ENCODE measurements at places on chromosomes 3 and 15.

- no peak for DNase-seq
Observed at GRCh38 chr15:35936284-35936683, 390.3 kb upstream of the DPH6 start.

GRCh38 chr3:119550192-119550910, 9.1 kb downstream of the CD80 start:
- no peak for DNase-seq

GRCh38 chr3:62142331-62143085, 230.8 kb downstream of the FEZF2 start:
- DNase-seq, result no peak

- no peak for DNase-seq
Observed at GRCh38 chr15:60162251-60162967, 158.3 kb downstream of the FOXB1 start.

- no peak for DNase-seq
Observed at GRCh38 chr3:143783851-143784370, 64.4 kb downstream of the SLC9A9 start.

DNA sequence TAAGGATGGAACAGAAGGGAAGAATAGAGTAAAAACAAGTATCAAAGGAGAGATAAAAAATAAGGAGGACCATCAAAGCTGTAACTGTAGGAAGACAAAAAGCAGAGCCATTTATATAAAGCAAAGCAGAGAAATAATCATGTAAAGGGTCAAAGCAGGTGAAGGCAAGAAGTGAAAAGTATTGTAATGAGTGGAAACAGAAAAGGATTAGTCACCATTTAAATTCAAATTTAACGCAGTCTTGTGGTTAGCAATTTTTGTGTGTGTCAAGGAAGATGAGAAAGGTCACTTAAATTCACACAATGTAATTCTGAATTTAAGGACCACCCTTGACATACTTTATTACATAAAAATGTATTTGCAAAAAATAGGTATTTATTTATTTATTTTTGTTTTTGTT, 567.8 kb downstream of the ROBO1 start:
- DNase-seq, result no peak

DNA sequence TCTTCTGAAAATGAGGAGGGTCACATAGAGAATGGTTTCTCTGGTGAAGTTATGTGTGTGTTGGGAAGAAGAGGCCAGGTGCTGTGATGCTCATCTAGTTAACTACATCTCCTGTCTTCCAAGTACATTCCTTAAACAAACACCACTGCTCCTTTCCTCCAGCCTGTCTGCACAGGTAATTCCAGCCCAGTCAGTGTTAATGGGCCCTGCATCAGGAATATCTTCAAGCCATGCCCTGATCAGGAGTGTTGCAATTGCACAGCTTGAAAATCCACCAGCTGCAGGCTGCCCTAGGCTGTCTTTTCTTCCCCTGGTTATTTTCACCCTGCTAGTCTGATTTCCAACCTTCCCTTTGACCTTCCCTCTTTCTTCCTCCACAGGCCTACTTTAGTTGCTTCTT, 41.9 kb upstream of the LMOD3 start:
- no peak for DNase-seq

DNA sequence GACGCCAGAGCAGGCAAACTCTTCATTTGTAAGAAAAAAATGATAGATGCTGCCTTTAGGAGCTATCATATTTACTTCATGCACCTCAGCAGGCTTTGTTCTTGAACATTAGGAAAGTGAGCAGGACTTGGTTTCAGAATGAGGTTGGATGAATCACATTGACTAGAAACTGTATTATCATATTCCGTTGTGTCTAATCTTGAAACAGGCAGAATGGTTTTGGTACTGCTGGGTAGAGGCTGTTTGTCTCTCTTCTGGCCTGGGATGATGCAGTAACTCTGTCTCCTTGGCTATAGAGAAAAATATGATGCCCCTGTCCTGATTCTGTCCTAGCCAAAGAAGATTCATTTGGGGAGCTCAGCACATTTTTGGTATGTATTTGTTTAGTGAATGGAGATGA, 344.2 kb upstream of the GRM7 start:
- no peak for DNase-seq

- no peak for DNase-seq
Observed at GRCh38 chr3:160768918-160769317, 12.9 kb downstream of the PPM1L start.

- DNase-seq, result no peak
Observed at GRCh38 chr15:36110659-36110993, 468.8 kb upstream of the CDIN1 start.

- DNase-seq, result no peak
Observed at GRCh38 chr15:59991834-59992233, 12.3 kb upstream of the FOXB1 start.

GRCh38 chr3:50268703-50269451, at the start of gene SEMA3B:
SEMA3B (plus strand) TSS chr3:50269147; CDS start chr3:50269241, 94 bp downstream.
- DNase-seq, result no peak

DNA sequence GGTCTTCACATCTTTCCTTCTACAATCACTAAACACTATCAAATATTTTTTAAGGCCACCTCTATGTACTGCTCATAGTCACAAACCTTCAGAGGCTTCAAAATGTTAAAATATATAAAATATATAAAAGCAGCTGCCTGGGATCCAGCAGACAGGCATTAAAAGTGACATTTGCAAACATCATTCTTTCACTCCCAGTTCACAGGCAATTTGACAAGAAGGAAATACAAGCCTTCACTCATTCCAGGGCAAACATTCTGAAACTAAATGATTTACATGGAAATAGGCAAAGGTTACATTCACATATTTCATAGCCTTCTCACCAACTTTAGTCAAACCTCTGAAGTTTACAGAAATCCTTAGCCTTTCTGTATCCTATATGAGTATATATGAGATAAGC, 266.3 kb downstream of the TBL1XR1 start:
- DNase-seq, result no peak

GRCh38 chr3:30657914-30658313, 51.5 kb downstream of the TGFBR2 start:
- no peak for DNase-seq

GRCh38 chr15:36218991-36219390, 360.4 kb upstream of the CDIN1 start:
- no peak for DNase-seq

DNA sequence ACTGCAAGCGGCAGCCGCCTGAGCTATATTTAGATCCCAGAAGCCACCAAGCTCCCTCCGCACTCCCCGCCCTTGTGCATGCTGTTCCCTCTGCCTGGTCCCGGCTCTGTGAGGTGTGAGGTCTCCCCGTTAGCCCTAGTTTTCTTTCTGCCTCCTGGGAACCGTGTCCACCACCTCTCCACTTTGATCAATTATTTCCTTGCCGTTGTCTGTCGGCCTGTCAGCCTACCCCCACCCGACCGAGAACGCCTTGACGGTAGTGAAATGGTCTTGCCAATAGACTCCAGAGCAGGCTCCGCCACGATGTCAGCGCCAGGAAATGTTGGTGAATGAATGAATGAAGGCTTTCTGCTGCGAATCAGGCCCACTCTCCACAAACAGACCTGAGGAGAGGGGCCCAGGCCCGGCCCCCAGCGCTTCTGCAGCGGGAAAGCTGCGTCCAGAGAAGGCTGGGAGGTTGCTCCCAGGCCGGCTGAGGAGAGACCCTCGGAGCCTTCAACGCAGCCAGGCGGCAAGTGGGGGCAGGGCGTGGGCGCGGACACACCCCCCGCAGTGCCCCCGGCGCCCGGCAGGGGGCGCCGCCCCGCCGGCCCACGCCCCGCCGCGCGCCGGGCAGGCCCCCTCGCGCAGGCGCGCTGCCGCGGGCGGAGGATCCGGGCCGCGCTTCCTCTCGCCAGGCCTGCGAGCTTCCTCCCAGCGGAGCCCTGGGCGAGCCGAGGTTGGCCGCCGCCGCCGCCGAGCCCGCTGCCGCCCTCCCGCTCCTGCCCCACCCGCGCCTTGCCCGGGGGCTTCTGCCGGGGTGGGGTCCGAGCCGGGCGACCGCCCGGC, at the start of gene CSK:
TSS of gene CSK (plus strand) at position 650 of the 828 bp plus-strand sequence. CDS start 16,218 bp downstream, outside the sequence.
- DNase-seq, result no peak
